Foreskin keratinocyte (primary cell): ENCODE measurements at places on chromosomes 7 and 10. TPM values are rescaled to one million over a fixed set of nuclear protein-coding genes. Genes with fewer than 3 reads are reported as not detected.

Gene NRBF2
- 24.8 and 30.3 TPM in 2 replicates for total RNA-seq

Gene MICALL2
- 19.7 and 20.8 TPM in 2 replicates for total RNA-seq

Gene WNT8B
- total RNA-seq = not detected in 2 replicates

Gene CNPY1
- total RNA-seq = not detected in 2 replicates

Gene TMEM270
- not detected in 2 replicates for total RNA-seq

Gene MRPS24
- 136 and 147 TPM in 2 replicates for total RNA-seq
